ENCODE measurements at places on chromosomes 2 and 18.

DNA sequence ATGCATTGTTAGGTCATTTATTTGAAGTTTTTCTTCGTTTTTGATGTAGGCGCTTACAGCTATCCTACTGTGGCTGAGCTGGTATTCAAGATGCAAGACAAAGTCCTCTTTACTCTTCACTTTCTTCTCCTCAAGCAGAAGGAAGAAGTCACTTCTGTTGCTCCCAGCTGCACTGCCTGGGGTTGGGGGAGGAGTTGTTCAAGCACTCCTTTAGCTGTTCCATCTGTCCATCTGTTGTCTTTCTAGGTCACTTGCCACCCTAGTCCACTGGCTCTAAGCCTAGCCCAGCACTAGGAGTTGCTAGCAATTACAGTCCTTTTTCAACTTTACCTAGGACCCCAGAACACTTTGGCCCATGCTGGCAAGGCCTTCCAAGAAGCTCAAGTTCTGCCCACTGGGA is 200.6 kb upstream of the RBMS1 start:
- no peak for DNase-seq

GRCh38 chr2:202122980-202123720 is 50.1 kb downstream of the KIAA2012 start:
- no peak for DNase-seq

DNA sequence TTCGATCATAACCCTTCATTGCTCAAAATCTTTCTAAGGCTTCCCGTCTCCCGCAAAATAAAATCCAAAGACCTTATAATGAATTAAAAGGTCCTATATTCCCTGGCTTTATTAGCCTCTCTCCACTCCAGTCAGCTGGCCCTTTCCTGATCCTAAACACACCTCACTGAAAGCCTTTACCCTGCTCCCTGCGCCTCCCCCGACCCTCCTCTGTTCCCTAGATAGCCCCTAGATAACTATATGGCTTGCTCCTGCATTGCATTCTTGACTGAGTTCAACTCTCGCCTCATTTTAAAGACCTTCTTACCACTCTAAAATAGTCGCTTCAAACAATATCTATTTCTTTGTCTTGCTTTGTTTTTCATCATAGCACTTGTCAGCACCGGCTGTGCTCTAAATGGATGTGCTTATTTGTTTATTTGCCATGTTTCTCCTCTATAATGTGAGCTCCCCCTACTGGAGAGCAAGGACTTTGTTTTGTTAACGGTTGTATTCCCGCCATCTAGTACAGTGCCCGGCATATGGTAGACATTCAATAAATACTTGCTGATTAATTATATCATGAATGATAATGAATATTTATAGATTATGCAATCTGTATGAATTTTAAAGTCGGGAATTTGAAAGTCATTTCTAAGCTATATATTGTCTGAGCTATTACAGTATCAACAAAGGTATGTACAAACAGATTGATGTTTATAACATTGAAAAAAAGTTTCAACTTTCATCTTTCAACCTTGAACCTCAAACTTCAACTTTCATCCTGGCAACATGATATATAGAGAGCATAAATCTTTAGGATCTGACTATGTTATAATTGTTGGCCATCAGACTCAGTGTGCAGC is 32.4 kb upstream of the VIT start:
- DNase-seq = peak; percentile 22

DNA sequence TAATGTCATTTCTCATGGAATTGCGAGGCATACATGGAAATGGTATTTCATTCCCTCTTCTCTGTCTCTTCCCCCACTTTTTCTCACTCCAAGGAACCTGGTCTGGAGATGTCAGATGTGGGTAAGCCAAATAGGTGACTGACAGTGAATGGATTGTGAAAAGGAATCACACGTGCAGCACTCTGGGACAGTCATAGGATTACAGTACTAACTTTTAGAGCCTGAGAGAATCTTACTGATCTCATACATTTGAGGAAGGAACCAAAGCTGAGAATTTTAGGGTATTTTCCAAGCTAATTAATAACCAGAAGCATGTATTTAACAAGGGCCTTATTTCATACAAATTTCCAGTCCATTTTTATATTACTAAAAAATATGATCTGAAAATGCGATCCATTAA is 58.1 kb upstream of the ERBB4 start:
- no peak for DNase-seq

DNA sequence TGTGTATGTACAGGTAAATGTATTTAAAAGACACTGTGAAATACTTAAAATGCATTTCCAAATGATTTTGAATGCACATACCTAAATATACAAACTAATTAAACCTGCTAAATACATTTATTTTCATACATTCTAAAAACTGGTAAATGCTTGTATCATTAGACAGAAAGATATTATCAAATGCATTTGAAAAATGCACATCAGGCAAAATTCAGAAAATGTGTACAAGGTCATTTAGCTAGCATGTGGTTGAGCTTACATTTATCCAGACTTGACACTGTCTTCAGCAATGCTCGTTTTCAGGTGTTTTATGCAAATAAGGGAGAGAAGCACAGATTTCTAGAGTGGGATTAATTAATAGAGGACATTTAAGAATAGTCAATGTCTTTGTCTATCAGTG is 374.2 kb downstream of the SUCLG1 start:
- DNase-seq = no peak

GRCh38 chr2:100394111-100394641 is 23.3 kb downstream of the CHST10 start:
- no peak for DNase-seq

DNA sequence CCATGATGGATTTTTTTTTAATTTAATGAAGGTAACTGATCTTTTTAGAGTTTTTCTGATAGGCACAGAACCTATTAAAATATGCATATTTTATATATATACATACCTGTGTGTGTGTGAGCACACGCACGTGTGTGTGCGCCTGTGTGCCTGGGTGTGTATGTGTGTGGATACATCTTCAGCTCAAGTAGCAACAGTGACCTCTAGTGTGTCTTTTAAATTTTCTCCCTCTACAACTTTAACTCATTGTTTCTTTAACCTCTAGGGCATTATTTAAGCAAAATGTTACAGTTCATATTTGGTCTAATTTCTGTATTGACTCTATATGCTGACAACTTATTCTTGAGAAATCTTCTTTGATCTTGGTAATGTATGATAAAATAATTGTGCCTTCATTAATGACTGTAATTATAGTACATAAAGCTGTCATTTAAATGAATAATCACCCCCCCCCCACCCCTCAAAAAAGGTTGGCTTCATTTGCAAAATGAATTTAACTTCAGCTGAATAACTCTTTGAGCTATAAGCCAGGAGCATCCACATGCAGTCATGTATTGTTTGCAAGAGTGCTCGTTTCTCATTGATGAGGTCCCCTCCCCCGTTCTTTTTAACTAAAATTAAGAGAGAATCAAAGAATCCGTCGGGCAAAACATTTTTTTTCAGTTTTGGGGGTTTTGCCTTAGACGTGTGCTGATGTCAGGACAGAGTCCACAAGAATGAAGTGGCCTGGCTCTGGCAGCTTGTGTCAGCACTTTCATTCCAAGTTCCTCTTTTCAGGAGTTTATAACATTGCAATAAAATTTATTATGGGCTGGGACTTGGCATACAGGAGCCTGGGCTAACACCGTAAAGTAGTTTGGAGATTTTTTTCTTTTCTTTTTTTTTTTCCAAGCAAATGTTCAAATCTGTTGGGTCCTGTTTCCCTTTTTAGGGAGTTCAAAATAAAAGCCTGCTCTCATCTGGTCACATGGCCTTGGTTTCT is 80.0 kb downstream of the ETAA1 start:
- DNase-seq = no peak

DNA sequence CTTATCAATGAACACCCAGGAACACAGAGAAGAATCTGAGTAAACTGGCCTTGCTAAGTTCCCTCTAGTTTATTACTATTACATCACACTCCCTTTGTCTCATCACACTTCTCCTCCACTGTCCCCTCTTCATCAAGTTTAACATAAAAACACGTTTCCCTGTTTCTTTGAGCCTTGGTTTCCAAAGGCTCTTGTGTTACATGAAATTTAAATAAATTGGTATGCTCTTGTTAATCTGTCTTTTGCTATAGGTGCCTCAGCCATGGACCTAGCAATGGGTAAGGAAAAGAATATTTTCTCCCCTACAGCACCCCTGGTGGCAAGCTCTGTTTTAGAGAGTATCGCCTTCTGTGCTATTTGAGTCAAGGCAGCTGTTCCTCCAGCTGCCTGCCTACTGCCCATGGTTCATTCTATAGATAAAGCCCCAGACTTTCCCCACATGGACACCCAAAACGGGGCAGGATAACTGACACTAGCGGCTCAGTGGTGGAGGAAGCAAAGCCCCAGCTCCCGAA is 31.8 kb downstream of the TGIF1 start:
- DNase-seq = peak; percentile 50

DNA sequence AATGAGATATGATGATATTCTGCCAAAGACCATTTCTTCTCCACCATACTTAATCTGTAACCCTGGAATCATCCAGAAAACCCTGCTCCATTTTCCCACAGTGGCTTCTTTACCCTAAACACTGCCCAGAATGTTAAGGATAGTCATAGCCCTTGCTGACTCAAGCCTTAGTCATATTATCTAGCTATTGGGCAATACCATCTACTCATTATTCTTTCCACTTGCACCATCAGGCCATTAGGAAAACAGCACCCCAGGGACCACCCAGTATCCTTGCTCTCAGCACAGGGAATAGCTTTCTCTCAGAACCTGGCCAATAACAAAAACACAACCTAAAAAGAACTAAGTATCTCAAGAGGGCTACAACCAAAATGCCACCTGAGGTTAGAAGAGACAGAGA is 445.7 kb upstream of the SLC14A2 start:
- no peak for DNase-seq

DNA sequence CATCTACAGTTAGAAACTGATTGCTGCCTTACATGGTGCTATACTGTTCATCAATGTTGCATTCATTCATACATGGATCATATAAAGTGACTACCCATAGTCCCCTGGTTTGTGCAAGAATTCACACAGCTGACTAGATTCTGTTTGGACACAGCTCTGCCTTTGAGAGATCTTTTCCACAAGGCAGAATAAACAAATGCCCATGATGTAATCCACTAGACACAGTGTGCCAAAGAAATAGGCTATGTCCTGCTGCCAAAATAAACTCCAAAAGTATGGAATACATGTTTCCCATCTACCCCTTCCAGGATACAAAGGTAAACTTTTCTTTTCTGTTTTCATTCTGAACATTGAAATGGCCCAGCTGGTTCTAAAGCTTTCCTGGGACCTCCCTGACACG is 269.4 kb upstream of the CHAC2 start:
- DNase-seq = no peak

- DNase-seq = no peak
Measured at GRCh38 chr18:26911840-26912239, 46.3 kb upstream of the AQP4 start.

- DNase-seq = no peak
Measured at GRCh38 chr18:79642626-79643025, 37.0 kb upstream of the CTDP1 start.

DNA sequence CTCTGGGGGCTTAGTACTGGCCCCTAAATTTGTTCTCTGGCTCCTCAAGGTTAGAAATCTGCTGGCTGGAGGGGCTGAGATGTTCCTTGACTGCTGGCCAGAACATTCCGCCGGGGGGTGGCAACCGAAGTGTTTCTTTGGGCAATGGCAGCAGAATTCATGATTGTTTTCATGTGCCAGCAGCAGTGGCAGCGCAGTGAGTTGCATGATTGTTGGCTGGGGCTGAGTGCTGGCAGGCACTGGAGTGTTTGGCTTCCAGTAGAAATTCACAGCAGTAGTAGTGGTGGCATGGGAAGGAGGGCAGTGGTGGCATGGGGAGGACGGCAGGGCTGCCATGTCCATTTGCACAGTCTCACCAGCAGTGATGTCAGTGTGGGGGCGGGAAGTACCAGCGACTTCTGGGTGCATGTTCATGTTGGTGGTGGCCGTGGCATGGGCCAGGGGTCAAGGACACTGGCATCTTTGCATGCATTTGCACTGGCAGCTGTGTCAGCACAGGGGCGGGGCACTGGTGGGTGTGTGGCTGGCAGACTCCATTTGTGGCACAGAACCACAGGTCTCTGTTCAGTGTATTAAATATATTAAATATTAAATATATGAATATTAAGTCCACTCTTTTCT is 130.6 kb upstream of the CDH7 start:
- DNase-seq = no peak

DNA sequence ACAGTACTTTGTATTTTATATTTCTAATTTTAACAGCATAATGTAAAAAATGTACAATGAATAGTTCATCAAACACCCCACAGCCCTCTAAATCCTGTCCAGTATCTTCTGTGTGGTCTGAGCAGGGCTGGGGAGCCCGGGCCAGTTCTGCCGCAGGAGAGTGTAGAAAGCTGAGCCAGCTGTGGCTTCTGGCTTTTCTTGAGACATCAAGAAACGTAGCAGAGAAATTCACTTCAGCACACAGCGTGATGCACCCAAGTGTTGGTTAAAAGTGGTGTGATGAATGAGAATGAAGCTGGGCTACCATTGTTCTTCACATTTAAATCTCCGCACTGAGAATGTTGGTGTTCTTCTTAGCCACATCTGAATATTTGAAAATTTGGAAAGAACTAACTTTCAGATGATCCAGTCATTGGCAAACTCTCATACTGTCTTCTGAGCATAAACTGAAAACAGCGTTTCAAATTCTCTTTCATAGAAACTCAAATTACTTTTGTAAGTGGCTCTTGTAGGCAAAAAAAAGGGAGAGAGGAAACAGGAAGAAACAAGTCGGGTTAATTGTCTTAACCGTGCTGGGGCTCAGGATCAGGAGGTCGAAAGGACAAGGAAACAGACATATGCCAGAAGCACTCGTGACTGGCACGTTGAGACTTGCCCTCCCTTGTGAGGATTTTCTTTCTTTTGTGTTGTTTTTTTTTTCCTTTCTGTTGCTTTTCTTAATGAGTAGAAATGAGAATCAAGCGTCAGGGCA is 23.4 kb upstream of the TMEM87B start:
- DNase-seq = no peak

DNA sequence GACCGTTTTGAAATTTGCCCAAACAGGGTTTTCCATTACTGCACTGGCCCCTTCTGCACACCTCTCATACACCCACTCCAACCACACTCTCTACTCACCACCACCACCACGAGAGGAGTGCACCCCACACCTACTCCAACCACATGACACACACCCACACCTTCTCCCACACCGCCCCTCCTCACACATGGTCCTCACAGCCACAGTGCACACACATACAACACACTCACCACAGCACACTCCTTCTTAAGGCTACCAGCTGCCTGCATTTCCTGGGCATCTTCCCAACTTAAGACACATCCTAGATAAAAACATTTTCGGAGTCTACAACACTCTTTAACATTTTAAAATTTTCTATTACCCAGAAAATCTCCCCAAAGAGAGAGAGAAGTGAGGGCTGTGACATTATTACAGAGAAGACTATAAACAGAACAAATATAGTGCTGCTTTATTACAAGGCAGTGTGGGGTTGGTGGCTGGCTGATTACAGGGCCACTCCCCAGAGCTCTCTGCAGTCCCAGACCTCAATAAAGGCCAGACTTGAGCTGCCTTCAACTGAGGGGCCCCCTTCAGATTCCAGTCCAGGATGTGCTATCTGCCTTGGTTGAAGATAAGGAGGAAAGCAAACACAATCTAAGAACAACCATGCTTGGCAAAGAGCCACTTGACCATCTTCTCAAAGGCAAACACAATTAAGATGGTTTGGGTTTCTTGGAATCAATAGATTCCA is 36.1 kb downstream of the NHEJ1 start:
- DNase-seq = no peak
